ENCODE measurements at places on chromosomes 3 and 15.

DNA sequence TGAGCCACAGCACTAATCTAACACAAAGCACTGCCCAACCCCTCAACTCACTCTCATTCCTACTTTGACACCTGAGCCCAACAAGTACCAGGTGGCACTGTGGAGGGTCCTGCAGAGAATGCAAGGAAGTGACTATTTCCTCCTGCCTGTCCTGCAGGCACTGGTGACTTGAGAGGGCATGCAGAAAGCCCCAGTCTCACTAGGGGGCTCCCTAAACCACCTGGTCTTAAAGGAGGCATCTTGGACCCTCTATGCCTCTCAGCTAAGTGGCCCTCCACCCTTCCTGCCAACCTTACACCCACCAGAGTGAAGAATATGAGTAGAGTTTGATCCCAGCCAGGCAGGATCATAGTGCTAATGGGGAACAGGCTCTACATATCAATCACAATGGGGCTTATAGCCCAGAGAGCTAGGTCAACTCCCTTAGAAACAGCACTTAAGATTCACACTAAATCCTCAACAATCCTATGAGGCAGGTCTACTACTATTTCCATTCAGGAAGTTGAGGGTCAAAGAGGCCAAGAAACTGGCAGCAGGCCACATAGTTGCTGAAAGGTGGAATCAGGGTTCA, 15.2 kb downstream of the TRAIP start:
- no peak for DNase-seq

GRCh38 chr15:39720621-39721611, 61.7 kb downstream of the FSIP1 start:
- no peak for DNase-seq

DNA sequence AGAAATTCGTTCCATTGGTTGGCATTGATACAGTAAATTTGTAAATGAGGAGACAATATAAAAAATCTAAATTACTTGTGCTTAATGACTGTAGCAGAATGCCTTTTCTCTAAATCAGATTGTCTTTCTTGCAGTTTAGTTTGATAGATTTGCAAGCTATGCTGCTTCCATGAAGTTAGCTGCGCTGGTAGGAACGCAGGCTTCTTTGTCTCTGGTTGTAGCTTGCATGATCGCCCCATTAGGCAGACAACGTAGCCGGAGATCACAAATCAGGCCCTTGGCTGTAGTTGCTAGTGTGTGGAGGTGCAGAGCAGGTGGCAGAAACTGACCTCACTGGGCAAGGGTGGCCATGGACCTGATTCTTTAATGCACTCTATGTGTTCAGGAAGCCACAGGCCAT, 6.1 kb downstream of the ZIC1 start:
- no peak for DNase-seq

- no peak for DNase-seq
These were observed 411.2 kb downstream of the VPS13C start for GRCh38 chr15:61649046-61649445.
